Neural progenitor cell (in vitro differentiated cells): ENCODE measurements at places on chromosomes 16 and 17. TPM values are rescaled to one million over a fixed set of nuclear protein-coding genes. Genes with fewer than 3 reads are reported as not detected.

The ZNF785 gene
- total RNA-seq: 17.8 and 19.5 TPM in 2 replicates

DNA sequence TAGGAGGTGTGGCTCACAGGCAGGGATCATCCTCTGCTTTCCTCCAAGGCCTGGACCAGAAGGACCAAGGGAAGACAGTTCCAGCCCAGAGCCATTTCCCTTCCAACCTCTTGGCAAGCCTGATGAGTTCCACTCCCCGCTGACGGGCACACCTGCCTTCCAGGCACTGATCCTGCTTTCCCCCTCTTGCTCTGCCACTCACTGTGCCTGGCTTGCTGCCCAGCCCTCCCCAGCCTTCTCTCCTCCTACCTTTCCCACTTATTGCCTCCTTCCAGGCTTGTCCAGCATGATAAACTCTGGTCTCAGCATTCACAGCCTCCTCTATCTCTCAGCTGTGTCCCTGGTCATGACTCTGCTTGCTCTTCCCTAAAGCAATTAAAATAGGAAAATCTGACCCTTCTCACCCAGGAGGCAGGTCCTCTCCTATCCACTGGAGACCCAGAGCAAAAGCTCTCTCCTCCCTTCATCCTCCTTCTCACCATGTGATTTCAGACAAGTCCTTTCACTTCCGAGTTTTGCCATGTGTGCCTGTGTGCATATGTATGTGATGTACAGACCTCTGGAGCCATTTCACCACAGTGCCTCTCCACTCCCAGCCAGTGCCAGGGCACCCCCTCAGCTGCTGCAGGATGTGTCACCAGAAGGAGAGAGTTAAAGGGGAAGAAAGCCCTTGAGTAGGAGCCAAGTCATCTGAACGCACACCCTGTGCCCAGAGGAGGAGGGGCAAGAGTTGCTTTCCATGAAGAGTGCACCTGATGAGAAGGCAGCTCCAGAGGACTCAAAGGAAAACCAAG lies 13.4 kb upstream of the TMEM170A start:
- DNase-seq: no peak

GRCh38 chr16:20673071-20673806 lies 24.2 kb downstream of the ACSM1 start:
- DNase-seq: no peak

DNA sequence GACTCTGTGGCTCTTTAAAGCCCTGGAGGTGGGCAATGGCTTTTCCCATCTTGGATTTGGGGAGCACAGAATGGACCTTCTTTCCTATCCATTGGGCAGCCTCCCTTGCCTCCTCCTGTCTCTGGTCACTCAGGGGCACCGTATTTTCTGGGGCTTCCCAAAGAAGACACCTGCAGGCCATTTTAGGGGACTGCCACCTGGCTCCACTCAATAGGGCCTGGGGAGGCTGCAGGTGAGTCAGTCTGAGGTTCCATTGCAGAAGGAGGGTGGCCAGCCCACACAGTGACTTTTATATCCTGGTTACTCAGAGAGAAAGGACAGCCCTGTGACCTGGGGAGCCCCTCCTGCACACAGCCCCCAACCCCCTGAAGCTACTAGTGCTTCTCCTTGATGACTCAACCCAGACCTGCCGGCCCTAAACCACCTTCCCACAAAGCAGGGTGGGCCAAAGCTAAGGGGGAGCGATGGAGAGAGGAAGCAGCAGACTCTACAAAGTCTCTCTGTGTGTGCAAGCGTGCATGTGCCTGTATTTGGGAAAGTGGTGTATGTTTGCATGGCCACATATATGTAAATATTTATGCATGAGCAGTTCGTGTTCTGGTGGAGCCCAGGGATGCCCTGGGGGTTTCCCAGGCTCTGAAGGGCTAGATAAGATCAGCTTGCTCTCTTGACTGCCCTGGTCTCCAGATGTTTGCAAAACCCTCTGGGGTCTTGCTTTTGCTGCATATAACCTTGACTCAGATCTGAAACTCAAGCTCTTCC lies 5.0 kb downstream of the CX3CL1 start:
- DNase-seq: no peak

The TTLL6 gene
- total RNA-seq: 6.8 and 17.4 TPM in 2 replicates

- DNase-seq: peak; percentile 63
Measured at GRCh38 chr17:51461578-51462004, 201.2 kb downstream of the UTP18 start.

The PLLP gene
- 0.86 and 1.6 TPM in 2 replicates for total RNA-seq

The TP53TG3C gene
- total RNA-seq: not detected in 2 replicates

The MT1A gene
- not detected in 2 replicates for total RNA-seq

The MYO15A gene
- total RNA-seq: 1.2 and 5.4 TPM in 2 replicates

DNA sequence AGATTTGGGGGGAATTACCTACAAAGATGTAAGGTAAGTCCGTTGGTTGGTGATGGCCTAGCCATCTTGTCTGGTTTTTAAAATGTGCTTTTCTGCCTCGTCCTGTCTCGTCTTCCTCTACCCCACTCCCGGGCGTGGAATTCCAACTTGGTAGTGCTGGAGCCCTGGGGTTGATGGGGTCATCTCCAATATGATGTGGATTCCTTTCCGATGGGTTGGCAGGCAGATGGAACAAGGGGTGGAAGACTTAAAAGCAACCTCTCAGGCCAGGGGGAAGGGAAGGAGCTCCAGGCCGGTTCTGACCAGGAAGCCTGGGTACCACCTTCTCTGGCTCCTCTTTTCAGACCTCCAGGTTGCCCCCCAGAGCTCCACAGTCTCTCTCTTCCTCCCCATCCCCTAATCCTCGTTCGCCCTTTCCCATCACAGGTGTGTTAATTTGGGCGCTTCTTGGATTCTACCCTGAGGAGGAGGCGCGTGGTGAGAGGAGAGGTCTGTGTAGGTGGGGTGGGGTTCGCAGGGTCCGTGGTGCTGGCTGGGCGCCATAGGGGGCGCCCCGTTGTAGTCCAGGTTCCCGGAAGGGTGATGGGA lies 5.1 kb upstream of the HOXB2 start:
- no peak for DNase-seq

DNA sequence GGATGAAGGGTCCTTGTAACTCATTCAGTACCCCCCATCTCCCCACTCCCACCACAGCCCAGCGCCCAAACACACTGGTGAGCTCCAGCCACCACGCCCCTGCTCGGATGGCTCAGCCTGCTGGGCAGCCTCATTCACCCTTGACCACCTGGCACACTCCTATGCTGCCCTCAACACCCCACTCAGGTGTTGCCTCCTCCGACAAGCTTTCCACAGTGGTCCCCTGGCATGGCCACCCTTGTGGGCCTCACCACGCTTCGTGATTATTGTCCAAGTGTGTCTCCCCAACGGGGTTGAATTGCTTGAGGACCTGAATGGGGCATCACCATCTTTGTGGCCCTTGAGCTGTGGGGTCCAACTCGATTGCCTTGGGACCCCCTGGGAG lies 12.0 kb upstream of the DOC2B start:
- no peak for DNase-seq

DNA sequence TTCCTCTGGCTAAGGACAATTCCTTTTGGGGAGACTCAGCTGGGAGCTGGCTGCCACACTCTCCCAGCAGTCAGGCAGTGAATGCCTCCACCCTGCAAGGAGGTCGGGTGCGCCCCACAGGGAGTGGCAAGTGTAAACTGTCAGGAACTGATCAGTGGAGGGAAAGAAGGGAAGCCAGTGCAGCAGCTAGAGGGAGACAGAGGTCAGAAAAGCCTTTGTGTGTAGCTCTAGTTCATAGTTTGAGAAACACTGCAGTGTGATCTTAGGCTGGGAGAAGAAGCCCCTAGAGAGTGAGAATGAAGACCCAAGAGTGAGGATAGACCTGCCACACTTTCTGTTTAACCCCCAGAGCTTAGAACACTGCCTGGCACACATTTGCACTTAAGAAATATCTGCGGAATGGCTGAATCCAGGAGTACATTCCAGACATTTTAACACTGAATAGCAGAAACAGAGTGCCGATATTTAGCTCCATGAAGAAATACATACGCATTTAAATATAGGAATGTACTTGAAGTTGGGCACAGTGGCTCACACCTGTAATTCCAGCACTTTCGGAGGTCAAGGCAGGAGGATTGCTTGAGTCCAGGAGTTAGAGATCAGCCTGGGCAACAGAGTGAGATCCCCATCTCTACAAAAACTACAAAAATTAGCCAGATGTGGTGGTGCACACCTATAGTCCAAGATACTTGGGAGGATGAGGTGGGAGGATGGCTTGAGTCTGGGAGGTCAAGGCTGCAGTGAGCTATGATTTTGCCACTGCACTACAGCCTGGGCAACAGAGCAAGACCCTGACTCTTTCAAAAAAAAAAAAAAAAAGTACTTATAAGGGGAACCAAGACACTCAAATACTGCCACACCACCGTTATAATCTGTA lies 11.1 kb upstream of the SLC5A11 start:
- DNase-seq: peak; percentile 60

The NUBP1 gene
- 21.6 and 22.8 TPM in 2 replicates for total RNA-seq

GRCh38 chr16:68070806-68071517 lies 14.2 kb upstream of the NFATC3 start:
- DNase-seq: no peak

The LMF1 gene
- 3.4 and 26.8 TPM in 2 replicates for total RNA-seq

- no peak for DNase-seq
Measured at GRCh38 chr17:55673743-55674506, 48.7 kb downstream of the TMEM100 start.

The ITGB4 gene
- total RNA-seq: 1.1 TPM in 1 of 2 replicates, not detected in the other

- peak; percentile 31 for DNase-seq
Measured at GRCh38 chr17:77555741-77556291, 402.7 kb upstream of the TNRC6C start.

The IGFBP4 gene
- 14.4 and 20.3 TPM in 2 replicates for total RNA-seq

DNA sequence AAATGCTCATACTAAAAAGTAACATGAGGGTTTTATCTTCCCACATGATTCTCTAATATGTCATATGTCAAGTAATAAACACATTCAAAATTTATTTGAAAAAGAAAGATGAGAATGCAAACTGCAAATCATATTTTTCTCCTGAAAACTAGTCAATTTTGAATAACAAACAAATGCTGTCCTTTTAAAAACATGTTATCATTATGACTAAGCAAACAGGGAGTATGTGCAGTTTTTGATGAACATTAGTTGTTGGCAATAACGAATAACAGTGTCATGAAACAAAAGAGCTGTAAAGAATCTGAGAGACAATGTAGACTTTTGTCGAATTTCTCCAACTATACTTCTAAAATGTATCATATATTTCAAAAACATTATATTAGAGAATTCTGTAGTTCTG lies 34.8 kb downstream of the RPGRIP1L start:
- DNase-seq: no peak

GRCh38 chr17:8941520-8941919 lies 24.0 kb downstream of the PIK3R5 start:
- no peak for DNase-seq

DNA sequence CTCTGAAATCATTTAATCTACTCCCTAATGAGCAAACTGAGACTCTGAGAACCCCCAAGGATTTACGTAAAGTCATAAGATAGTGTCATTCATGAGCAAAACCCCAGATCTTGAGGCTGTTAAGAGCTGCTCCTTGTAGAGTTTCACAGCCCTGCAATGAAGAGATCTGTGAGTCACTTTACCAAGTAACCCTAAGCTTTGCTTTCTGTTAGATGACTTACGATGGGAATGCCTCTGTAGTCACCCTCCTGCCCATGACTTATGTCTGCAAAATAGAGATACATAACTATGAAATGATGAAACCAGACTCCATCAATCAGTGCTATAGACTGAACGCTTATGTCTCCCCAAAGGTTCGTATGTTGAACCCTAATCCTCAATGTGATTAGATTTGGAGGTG lies 117.7 kb downstream of the HS3ST3A1 start:
- DNase-seq: no peak

DNA sequence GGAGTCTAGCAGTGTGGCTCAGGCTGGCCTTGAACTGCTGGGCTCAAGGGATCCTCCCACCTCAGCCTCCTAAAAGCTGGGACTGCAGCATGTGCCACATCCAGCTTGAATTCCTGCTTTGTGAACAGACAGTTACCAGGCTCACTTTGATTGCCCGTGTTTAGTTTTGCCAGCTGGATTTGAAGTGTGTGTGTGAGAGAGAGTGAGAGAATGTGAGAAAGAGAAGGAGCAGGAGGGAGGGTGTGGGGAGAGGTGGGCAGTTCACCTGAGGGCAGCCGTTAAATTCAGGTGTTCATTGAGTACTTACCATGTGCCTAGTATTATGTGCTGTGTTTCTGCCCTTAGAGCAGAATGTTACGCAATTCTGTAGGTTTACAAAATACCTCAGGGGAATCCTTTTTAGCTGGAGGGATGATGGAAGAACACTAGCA lies 4.7 kb downstream of the DUSP14 start:
- DNase-seq: no peak

The FMNL1 gene
- 2.0 and 2.4 TPM in 2 replicates for total RNA-seq

- DNase-seq: peak; percentile 96
Measured at GRCh38 chr16:82169861-82170845, at the start of gene MPHOSPH6. MPHOSPH6 (minus strand) TSS chr16:82170224; CDS start chr16:82170175, 49 bp downstream.

DNA sequence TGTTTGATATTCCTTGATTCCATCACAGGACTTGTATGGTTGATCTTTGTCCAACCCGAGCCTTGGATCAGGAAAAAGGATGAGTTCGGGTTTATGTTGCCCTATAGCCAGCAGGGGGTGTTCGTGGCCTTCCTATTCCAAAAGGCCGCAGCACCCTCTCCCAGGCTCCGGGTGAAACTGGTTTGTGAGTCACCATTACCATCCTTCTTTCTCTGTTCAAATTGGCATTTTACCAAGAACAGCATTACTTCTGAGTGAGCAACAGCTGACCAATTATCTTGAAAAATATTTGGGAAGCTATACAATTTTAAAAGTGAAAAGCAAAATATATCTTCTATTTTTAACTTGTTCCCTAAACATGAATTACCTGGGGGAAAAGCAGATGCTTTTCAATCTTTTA lies 24.3 kb upstream of the KRT20 start:
- DNase-seq: peak; percentile 90

DNA sequence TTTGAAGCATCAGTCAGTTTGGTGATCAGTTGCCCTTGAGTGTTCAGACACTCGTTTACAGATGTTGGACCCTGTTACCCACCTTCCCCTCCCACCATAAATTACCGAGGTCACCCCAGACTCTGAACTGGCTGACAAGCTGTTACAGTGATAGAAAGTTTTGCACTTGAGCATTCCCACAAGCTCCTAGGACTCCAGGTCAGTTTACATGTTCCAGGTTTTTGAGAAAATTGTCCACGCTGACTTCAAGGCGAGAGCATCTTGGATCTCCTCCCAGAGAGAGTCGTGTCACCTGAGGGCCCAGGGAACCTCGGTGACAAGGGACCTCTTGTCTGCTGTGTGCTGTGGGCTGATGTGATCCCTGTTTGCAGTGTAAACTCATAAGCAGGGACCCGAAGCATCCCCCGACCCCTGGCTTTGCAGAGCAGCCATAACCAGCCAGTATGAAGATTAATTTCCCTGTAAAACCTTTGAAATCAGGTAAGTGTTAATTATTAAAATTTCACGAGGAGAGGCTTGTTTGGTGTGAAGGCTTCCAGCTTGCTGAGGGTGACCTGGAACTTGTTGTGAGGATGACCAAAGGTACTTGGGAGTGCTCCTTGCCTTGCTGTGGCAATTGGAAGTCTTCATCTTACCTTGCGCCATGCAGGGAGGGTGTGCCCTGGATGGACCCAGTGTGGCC lies 91.2 kb downstream of the CMIP start:
- no peak for DNase-seq

The MYH10 gene
- 160 and 213 TPM in 2 replicates for total RNA-seq

DNA sequence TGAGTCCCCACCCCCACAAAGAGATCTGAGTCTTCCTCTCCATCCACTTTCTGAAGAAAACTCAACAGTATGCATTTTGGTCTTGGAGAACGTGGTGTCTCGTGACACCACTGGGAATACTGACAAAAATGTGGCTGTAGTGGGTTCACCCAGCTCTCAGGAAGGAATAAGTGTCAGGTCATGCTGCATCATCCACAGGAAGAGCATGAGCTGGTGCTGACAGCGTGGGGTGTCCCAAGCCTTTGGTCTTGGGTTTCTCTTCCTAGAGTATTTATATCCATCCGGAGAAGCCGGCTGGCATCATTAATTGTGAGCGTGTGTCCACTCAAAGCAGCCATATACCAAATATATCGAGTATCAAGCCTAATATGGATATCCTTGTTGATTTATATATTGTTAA lies 55.9 kb downstream of the C17orf67 start:
- no peak for DNase-seq
